ENCODE measurements at places on chromosomes 3 and 15. TPM values are rescaled to one million over a fixed set of nuclear protein-coding genes. Genes with fewer than 3 reads are reported as not detected.

Gene TMC3
- not detected for polyA plus RNA-seq

Gene MASP1
- 14.2 TPM for polyA plus RNA-seq

Gene GUCA1C
- not detected for polyA plus RNA-seq

Gene LRRC49
- polyA plus RNA-seq: 1.6 TPM

Gene CLDN16
- not detected for polyA plus RNA-seq

Gene IGSF10
- polyA plus RNA-seq: 0.70 TPM

Gene RBMS3
- 3.9 TPM for polyA plus RNA-seq

Gene PFN2
- polyA plus RNA-seq: 52.5 TPM

Gene SNTN
- polyA plus RNA-seq: not detected

Gene FBN1
- polyA plus RNA-seq: 6.6 TPM

Gene MESP2
- polyA plus RNA-seq: 1.8 TPM

Gene GASK1A
- 0.92 TPM for polyA plus RNA-seq

Gene GPR156
- 0.07 TPM for polyA plus RNA-seq

Gene ADGRG7
- 1.2 TPM for polyA plus RNA-seq

Gene GOLGA8R
- polyA plus RNA-seq: not detected

Gene STAC
- polyA plus RNA-seq: not detected

Gene AMOTL2
- polyA plus RNA-seq: 13.8 TPM

Gene PTH1R
- polyA plus RNA-seq: 1.2 TPM

Gene GPR171
- polyA plus RNA-seq: 8.9 TPM

Gene FEZF2
- not detected for polyA plus RNA-seq

Gene ZNF710
- polyA plus RNA-seq: 24.1 TPM
